T follicular helper cell (primary cell): ENCODE measurements at places on chromosomes 1 and 21.

DNA sequence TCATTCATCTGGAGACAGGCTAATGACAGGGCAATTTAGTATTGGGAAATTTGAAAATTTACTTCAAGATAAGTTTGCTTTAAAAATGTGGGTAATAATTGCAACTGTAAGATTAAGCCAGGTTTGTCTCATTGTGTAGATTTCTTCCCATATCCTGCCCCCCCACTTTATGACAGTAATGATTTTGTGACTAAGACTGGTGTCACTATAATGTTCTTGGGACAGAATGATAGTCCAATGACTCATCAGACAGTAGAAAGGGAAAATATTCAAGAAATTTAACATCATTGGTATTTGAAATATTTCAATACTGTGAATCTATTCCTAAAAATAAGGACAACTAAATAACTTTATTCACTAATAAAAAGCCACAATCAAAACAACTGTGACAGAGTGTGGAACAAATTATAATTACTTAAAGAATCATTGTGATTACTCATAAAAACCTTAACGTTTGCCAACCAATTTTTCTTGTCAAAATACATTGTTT lies 36.7 kb downstream of the FH start:
- DNase-seq, result no peak

GRCh38 chr1:111269825-111270406 lies 20.7 kb upstream of the CHIA start:
- no peak for DNase-seq

GRCh38 chr1:66401244-66401643 lies 132.7 kb upstream of the SGIP1 start:
- DNase-seq, result no peak

DNA sequence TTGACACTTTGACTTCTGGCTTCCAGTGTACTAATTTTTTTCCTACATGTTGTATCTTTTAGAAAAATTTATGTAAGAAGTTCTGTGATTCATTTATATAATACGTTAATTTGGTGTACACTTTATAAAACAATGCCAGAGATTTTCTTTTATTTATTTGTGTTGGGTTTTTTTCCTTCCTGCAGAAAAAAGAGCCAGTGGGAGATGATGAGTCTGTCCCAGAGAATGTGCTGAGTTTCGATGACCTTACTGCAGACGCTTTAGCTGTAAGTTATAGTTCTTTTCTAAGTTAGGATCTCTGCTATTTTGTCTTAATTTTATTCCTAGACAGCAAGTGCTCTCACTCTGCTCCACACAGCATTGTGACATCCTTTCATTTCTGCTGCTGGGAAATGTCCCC lies 14.4 kb downstream of the SARS1 start:
- DNase-seq, result no peak

DNA sequence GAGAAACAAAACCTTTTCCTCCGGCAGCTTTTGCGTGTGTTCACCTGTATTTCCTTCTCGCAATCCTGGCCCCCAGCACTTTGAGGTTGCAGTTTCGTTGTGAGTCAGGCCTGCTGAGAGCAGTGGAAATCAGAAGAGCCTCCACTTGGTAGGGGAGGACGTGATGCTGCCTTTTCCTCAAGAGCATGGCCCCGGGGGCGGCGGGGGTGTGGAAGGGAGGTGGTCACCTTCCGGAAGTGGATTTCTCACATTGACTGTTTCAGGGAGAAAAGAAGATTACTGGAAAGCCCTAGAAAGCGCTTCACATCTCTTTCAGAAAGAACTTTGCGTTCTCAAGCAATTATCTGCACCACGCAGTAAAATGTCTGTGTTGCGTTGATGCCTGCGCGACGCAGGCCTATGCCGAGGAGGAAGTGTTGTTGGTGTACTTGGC lies 12.2 kb upstream of the IL10 start:
- peak; percentile 31 for DNase-seq

DNA sequence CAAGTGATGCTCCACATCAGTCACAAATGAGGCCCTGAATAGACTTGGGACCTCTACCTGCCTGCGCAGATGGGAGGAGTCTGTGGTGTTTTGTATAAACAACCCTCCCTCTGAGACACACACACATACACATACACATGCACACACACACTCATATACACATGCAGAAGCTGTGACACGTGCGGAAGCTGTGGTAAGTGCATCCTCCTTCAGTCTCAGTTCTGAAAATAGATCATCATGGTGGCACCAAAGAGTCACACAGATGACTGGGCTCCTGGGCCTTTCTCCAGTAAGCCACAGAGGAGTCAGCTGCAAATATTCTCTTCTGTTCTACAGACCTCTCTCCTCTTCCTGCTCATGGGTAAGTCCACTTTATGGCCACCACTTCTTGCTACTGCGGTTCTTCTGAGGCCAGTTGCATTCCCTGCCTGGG lies at the start of gene LY9:
LY9 (plus strand) TSS at position 224 of the 433 bp plus-strand sequence; CDS start at position 238, 14 bp downstream.
- DNase-seq, result peak; percentile 82

DNA sequence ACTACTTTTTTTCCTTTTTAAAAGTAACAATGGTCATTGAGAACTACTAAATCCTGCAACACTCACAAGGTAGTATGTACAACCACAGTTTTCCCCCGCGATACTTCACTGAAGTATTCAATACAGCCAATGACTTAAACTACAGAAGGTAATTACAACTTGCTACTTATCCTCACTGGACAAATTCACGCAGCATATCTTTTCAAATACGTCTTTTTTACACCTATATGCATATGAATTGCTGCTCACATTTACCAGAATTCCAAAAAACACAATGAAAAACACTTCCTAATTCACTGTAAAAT lies 12.4 kb downstream of the NRIP1 start:
- DNase-seq, result no peak

DNA sequence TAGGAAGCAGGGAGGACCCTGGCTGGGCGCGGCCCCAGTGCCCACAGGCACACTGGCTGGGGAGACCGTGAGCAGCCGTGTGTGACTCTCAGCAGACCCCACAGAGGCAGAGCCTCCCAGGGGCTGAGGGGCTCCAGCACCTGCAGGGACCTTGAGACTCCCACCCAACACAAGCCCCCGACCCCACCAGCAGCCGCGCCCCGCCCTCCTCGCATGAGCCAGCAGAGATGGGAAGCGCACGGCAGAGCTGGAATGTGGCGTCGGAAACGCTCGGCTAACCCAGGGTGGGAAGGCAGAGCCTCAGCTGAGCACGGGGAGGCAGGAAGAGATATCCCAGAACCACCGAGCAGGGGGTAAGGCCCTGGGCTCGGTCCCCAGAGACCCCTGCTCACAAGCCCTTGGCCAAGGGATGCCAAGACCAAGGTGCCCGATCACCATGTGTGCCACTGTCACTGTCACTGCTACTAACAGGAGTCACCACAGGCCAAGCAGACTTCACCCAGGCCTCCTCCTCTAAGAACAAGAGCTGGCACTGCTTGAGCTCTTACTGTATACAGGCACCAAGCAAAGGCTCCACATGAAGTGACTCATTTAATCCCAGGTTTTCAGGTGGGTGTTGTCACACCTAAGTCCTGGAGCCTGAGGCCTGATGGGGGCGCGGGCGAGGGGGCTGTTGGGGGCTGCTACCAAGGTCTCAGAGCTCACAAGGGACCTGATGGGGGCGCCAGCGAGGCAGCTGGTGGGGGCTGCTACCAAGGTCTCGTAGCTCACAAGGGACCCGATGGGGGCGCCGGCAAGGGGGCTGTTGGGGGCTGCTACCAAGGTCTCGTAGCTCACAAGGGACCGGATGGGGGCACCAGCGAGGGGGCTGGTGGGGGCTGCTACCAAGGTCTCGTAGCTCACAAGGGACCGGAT lies 20.1 kb downstream of the MEGF6 start:
- DNase-seq, result no peak

DNA sequence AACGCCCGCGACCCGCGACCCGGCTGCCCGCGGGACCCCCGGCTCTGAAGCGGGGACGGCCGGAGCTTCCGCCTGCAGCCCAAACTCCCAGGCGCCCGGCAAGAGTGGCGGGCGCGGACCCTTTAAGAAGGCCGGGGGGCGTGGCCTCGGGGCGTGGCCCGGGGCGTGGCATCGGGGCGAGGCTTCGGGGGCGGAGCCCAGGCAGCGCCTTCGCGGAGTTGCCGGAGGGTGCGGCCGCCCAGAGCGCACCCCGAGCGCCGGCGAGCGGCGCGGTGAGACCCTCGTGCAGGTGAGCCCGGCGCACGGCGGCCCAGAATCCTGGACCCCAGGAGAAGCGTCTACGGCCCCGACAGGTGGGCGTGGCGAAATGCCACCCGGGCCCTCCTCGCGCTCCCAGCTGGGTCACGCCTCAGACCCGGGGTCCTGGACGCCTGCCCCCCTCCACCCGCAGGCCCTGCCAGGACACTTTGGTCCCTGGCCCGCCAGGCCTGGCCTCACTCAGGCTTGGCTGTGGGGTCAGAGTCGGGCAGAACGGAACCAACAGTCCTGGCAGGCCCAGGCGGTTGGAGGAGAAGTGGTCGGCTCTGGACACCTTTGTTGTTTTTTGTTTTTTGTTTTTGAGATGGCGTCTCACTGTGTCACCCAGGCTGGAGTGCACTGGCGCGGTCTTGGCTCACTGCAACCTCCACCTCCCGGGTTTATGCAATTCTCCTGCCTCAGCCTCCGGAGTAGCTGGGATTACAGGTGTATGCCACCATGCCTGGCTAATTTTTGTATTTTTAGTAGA lies 14.4 kb downstream of the RNF223 start:
- DNase-seq, result peak; percentile 80

- DNase-seq, result no peak
Observed at GRCh38 chr1:179794669-179795068, 51.6 kb downstream of the FAM163A start.
